SJCRH30 (cell line): ENCODE measurements at places on chromosomes 5 and 9.
A peak's percentile ranks its signal among the peaks of the same experiment; 100 is the strongest.

- no peak for DNase-seq
These were observed 1.6 kb downstream of the FBXW11 start for GRCh38 chr5:172004824-172005237.

DNA sequence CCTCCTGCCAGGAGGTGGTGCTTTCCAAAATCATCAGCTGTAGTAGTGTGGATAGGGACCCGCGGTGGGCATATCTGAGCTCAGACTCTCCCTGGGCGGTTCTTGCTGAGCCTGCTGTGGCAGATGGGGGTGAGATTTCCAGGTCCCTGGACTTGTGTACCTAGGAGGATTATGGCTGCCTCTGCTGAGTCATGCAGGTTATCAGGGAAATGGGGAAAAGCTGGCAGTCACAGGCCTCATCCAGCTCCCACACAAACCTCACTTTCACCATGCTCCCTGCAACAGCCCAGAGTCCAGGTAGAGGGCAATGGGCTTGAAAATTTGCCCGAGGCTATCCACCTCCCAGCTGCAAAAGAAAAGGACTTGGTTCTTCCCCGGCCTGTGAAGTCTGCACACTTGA, 23.4 kb upstream of the MAMDC2 start:
- no peak for DNase-seq

DNA sequence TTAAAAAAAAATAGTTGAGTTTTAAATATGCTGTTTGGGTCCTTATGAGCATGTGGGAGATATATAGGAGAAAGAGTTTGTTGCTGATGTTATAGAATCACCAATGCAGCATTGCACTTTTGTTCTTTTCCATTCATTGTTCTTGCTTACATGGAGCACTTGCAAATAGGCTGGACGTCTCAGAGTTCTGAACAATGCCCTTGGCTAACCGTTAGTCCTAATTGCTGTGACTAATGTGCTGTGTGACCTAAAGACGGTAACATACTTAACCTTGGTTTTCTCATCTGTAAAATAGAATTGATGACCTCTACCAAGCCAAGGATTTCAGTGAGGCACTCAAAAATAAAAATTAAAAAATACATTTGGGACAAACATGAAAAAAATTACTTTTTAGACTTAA, 29.8 kb downstream of the PIK3R1 start:
- peak; percentile 56 for DNase-seq

DNA sequence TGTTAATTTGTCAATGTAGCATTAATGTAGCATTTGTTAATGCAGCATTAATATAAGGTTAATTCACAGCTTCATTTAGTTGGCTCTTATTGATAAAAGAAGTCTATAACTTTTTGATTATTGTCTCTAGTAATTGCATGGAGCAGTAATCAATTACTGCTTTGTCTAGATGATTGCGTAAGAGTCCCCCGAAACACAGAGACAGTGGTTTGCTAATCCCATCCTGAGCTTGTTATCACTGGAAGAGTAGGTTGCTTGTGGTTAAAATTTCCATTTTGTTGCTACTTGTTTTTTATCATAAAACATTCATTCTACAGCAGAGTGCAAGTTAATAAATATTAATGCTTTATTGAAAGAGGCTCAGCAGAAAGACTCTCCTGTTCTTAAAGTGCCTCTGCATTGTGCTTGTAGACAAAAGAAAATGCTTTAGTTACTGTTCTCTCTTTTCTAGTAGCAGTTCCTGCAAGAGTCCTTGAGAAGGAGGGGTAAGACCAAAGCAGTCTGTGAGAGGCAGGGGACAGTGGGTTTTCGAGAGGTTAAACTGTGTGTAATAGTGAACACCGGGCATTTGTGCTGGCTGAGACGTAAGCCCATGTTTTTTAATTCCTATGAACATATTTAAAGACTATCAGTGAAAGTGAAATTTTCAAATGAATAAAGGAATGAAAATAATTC, 291.7 kb downstream of the TRPM3 start:
- no peak for DNase-seq
